ENCODE measurements at places on chromosomes 5 and 9. TPM values are rescaled to one million over a fixed set of nuclear protein-coding genes. Genes with fewer than 3 reads are reported as not detected.

Gene BTNL3
- not detected for polyA plus RNA-seq

Gene ADGRD2
- 26.1 TPM for polyA plus RNA-seq

Gene OR1J2
- not detected for polyA plus RNA-seq

DNA sequence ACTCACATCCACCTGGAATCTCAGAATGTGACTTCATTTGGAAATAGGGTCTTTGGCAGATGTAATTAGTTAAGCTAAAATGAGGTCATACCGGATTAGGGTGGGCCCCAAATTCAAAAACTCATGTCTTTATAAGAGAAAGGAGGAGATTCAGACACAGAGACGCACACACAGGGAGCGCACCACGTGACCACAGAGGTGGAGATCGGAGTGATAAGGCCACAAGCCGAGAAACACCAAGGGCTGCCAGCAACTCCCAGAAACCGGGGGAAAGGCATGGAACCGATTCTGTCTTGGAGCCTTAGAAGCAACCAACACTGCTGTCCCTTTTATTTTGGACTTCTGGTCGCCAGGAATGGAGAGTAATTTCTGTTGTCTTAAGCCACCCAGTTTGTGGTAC is 31.8 kb upstream of the LMX1B start:
- no peak for DNase-seq

- DNase-seq, result no peak
Measured at GRCh38 chr9:130461218-130461630, 16.5 kb downstream of the ASS1 start.

- DNase-seq, result no peak
Measured at GRCh38 chr5:159645179-159645846, 271.0 kb upstream of the ADRA1B start.

DNA sequence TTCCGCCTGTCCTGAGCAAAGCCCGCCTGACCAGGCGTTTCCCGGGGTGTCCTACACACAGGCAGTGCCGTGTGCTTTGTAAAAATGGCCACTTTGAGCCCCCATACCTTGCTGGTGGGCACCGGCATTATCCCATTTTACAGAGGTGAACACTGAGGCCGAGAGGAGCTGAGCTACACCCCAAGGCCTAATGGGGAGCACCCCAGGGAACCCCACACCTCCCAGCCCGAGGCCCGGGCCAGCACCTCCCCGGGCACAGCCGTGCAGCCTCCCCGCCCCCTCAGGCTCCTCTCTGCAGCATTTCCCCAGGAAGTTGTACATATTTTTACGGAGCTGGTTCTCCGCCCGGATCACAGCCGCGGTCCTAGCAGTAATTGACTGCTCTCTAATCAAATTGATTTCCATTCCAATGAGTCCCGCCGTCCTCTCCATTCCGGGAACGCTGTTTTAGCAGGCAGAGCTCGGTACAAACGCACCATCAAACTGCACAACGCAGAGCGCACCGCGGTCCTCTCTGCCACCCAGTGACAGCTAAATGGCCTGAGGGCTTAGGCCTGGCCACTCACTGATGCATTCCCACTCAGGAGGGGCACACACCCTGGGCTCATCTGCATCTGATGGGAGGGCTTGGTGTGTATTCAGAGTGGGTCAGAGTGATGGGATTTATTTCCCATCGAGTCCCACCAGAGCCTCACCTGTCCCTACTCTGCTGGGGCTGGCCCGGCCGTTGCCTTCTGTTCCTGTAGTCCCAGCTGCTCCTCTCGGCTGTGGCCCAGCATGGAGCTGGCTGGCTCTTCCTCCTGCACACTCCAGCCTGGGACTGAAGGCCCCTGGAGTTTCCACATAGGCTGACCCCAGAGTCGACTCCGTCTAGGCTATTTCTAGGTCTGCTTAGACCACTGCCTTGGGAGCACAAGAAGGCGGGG is 36.2 kb upstream of the UBAC1 start:
- DNase-seq, result no peak

GRCh38 chr5:177402271-177403043 is 2.0 kb upstream of the PFN3 start:
- DNase-seq, result no peak

- no peak for DNase-seq
Measured at GRCh38 chr5:113112435-113112834, 135.8 kb downstream of the DCP2 start.

DNA sequence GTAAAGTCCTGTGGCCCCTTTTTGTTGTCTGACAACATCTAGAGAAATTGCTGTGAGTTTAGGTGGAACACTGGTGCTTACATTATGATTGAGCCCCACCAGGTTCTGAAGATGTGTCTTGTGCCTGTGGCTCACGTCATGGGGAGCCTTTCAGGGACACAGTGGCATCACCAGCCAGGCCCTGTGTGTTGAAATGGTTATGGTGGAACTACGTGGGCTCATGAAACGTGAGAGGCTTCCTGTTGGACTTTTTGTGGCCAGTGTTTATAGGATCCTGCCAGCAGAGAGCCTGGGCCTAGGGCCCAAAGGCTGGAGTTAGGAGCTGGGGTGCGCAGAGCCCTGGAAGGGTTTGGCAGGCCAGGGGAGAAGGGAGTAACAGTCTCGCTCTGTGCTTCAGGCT is 46.8 kb downstream of the TENT4A start:
- DNase-seq, result no peak

All from spinal cord (tissue), 10 donors.